Ammon's horn (tissue), 1 donor: ENCODE measurements at places on chromosomes 12 and 14.

GRCh38 chr12:130401703-130402102, 64.0 kb downstream of the PIWIL1 start:
- peak; percentile 63 for DNase-seq

GRCh38 chr14:105290621-105291346, 10.0 kb downstream of the BRF1 start:
- DNase-seq, result no peak

GRCh38 chr12:115440438-115440837, 756.5 kb upstream of the TBX3 start:
- DNase-seq, result peak; percentile 10

- DNase-seq, result no peak
These were observed 11.5 kb downstream of the GNS start for GRCh38 chr12:64747695-64748094.

DNA sequence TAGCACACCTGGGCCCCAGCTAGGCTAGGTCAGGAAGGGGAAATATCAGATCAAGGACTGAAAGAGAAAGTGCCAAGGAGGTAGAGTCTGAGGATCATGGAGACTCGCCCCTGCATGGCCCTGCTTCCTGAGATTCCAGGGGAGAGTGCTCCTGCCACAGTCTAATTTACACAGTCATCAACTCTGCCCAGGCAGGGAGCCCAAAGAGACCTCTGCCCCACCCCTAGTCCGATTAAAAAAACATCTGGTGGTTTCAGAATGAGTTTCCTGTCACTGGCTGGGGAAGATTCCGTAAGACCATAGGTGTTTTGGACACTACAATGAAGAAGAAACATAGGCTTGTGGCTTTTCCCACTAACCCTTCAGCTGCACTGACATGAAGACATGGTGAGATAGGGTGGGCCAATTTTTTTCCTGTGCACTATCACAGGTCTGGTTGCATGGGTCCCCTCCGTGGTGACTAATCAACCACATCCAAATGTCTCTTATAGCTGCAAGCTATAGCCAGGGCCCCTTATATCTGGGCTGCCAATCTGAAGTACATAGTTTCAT, 31.5 kb upstream of the GZMB start:
- no peak for DNase-seq

DNA sequence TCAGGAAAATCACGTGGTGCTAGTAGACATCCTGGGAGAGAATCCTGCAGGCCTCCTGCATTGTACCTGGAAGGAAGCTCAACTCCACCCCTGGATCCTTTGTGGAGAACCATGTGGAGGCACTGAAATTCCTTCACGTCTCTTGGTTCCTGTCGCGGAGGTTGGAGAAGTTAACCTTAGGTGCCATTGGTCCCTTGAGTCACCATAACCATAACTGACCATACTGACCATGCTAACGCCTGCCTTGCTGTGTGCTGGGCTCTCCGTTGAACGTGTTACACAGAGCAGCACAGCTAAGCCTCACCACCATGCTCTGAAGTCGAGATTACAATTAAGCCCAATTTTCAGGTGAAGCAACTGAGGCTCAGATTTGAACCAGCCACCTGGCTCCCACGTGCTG, 18.6 kb downstream of the C14orf132 start:
- DNase-seq, result no peak

GRCh38 chr12:132723764-132724140, 13.1 kb downstream of the PGAM5 start:
- DNase-seq, result no peak

DNA sequence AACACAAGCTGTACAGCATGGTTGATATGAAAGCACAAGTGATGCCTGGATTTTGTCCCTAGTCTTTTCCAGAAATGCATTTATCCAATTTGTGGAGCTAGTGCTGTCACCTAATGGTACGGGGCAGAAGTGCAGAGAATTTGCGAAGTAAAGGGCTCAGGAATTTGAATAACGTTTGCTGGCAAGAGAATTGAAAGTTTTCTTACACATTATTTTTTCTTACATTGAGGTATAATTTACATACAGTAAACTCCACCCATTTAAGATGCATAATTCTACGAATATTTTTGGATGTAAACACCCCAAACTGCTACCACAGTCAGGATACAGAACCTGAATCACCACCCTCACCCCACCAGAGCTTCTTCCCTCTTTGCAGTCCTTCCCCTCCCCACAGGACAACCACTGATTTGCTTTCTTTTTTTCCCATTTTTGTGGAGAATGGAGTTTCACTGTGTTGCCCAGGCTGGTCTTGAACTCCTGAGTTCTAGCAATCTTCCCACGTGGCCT, 3.5 kb downstream of the AICDA start:
- DNase-seq, result peak; percentile 68

DNA sequence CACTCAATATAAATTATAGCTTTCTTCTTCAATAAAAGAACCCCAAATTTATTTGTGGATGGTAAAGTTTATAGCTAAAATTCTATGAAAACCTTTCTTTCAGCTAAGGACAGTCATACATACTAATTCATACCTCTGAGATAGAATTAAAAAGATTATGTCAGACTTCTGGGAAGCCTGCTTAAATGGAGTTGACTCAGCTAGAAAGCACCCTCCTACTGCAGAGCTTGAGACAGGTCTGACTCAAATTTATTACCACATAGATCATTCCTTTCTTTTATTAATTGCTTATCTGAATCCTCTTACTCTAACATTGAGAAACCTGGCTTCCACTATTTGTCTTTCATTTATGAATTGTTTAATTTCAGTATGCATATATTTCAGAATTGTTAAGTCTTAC, 1007.0 kb upstream of the LRFN5 start:
- no peak for DNase-seq

DNA sequence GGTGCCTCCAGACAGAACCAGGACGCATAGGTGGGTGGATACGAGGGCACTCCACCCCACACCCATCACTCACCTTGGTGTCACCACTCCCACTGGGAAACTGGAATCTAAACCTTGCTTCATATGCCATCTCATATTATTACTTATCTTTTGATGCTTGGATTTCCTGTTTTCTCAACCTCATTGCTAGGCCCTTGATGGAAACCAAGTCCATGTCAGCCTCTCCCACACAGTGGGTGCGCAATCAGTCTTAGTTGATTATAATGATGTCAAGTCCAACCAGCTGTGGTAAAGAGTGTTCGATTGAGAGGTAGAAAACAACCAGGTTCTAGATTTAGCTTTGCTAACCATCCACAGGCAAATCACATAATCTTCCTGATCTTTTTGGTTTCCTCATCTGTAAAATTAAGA, 584 bp upstream of the DDHD1 start:
- no peak for DNase-seq

DNA sequence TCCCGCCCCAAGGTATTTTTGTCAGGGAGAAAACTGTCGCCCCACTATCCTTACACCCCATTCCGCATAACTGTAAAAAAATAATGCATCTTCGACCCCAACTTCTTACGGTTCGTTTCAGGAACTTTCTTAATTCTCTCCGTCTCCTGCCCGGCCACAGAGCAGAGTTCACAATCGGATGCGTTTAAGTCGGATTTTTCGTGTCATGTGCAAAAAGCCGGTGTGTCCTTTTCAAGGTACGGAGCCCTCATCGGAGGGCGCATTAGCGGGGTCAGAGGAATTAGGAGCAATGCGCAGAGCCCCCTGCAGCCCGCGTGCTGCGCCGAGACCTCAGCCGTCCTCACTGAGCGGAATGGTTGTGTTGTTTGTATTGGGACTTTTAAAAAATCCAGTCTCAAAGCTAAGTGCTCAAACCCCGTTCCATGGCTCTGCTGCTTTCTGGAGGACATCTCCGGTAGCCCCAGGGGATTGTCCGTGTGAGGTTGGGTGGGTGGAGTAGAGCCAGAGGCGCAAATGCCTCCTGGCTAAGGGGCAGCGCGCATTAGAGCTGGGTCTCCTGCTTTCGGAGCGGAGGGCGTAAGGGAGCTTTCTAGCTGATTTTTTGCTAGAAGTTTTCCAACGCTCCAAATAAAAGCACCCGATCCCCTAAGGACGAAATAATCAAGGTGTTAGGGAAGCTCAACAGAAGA, 3.9 kb upstream of the GSC start:
- no peak for DNase-seq

DNA sequence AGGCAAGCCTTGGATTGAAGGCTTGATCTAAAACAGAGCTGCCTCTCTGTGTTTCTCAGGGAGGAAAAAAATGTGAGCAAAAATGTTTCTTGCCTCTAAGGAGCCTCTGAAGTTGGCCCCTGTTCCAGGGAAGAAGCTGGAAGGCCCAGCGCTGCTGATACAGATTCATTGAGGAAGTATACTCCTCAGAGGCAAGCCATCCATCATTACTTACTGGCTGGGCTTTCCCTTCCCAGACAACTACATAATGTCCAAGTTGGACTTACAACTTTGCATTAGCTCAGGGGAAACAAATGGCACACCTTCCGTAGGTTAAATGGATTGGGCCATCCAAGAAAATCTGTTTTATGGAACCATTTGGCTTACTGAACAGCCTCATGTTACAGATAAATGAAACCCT, 263.7 kb upstream of the SEL1L start:
- no peak for DNase-seq

DNA sequence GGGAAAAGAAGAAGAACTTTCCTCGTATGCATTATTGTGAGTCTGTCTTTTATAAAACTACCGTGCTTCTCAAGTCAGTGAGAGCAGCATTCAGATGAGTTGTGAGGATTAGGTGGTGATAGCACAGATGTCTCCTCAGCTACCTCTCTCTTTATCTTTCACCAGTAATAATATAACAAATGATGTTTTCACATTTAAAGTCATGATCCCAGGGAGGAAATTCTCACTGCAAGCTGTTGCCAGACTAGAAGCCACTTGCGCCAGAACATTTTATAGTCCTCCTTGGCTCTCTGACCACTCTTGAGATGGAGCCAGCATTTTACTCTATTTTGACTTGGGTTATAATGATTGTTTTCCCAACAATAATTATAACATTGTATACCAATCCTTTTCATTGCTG, 443.1 kb downstream of the AEBP2 start:
- no peak for DNase-seq

DNA sequence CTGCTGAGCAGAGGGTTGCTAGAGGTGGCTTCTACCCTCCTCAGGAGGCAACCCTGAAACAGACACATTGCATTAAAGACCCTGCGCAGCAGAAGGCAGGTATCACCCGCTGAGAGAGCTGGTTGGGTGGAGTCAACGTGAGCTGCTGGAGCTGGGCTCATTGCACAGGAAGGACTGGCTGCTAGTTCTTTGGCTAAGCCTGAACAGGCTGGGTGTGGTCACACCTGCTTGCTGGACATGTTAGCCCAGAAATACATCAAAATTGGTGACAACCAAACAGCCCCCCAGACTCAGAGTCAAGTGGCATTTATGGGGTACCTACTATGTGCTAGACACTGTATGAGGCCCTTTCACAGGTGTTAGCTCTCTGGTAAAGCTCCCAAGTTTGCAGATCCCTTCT, 33.8 kb upstream of the IRF2BPL start:
- no peak for DNase-seq

- DNase-seq, result no peak
These were observed 12.3 kb upstream of the CALM1 start for GRCh38 chr14:90384543-90384911.

DNA sequence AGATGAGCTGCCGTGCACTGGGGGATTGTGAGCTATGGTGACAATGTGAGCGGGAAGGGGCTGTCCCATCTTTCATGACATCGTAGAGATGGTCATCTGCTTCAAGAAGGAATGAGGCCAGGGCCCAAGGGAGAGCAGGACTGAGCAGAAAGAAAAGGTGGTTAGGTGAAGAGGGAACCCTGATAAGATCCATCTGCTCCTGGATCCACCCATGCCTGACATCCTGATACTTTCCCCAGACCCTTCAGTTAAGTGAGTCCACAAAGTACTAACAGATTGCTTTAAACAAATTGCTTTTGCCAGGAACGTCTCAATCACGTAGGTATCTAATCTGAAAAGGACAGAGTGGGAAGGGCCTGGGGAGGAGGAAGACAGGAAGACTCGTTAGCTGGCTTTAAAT, 25.4 kb upstream of the DLK1 start:
- DNase-seq, result no peak

DNA sequence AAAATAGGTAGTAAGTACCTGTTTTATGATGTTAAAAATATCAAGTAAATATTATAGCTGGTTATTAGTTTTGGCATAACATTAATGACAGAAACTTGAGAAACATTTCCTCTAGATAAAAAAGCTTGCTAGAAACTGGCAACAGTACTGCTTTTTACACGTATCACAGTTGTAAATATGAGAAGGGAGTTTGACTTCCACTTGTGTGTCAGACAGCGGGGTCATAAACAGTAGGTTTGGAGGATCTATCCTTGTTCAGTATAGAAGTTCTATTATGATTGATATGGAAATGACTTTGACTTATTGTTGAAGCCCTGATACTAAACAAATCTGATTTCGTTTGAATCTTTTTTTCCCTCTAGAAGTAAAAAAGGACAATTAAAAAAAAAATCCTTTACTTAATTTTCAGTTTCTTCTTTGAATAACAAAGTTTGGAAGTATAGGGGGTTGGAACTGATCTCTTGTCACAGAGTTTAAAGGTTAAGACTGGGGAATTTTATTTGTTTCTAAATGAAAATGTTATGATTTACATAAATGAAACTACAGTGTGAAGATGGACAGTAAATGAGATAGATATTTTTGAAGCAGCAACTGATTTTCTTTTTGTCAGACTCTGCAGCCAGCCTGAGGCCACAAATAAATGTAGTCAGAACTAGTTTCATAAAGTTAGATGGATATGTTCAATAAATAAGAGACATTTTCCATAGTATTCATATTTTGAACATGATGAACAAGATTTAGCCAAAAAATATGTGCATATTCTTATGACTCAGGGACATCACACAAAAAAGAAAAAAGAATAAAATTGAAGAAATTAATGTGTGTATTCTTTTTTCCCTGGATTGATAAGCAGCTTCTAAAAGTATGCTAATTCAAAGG, 50.1 kb downstream of the WNK1 start:
- no peak for DNase-seq

- DNase-seq, result no peak
These were observed 37.6 kb upstream of the PRB4 start for GRCh38 chr12:11347810-11348209.

- no peak for DNase-seq
These were observed 167.5 kb upstream of the PRICKLE1 start for GRCh38 chr12:42756841-42757623.

- no peak for DNase-seq
These were observed 253.3 kb upstream of the DIO2 start for GRCh38 chr14:80464531-80465149.

- no peak for DNase-seq
These were observed 88.2 kb upstream of the PAWR start for GRCh38 chr12:79778802-79779448.

DNA sequence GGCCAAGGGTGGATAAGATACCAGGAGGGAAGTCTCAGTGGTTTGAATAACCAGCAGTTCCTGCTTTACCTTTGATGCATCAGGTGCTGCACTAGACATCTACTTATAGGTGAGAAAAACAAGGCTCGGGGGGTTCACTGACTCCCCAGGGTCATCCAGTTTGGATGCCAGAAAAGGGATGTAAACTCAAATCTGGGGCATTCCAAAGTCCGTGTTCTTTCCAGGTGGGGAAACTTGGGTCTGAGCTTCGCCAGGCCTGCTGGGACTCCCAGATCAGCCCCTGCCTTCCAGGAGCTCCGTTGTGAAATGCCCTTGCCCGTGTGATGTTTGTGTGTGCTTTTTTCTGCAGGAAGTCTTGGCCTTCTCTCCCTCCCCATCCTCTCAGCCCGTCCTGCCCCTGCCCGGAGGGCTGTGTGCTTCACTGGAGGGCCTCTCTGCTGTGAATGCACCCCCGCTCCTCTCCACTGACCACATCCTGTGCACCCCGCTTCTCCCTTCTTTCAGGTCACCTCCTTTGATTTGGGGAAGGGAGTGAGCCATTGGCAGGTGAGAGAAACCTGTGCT, 42.1 kb downstream of the TSPAN9 start:
- no peak for DNase-seq
